ENCODE measurements at places on chromosomes 5 and 9.
A peak's percentile ranks its signal among the peaks of the same experiment; 100 is the strongest.

- no peak for DNase-seq
Observed at GRCh38 chr9:126536131-126536530, 77.6 kb upstream of the LMX1B start.

GRCh38 chr9:113556877-113557593, 93.5 kb downstream of the RGS3 start:
- DNase-seq, result no peak

GRCh38 chr9:111940697-111941096, 44.1 kb downstream of the UGCG start:
- no peak for DNase-seq

GRCh38 chr5:57004800-57005199, 52.9 kb upstream of the MIER3 start:
- DNase-seq, result no peak

- no peak for DNase-seq
Observed at GRCh38 chr5:132896685-132897084, 23.2 kb downstream of the LEAP2 start.

DNA sequence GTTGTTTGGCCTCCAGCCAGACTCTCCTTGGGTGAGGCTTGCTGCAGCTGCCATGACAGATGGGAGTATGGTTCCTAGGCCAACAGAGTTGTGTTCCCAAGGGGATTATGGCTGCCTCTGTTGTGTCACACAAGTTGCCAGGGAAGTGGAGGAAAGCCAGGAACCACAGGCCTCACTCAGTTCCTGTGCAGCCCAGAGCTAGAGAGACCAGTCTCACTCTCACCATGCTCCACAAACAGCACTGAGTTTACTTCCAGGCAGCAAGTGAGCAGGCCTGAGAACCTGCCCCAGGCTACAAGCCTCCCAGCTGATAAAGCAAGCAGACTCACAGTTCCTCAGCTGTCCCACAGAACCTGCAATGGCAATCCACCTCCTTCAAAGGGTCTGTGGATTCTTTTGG, 273.6 kb upstream of the TAS2R1 start:
- no peak for DNase-seq

DNA sequence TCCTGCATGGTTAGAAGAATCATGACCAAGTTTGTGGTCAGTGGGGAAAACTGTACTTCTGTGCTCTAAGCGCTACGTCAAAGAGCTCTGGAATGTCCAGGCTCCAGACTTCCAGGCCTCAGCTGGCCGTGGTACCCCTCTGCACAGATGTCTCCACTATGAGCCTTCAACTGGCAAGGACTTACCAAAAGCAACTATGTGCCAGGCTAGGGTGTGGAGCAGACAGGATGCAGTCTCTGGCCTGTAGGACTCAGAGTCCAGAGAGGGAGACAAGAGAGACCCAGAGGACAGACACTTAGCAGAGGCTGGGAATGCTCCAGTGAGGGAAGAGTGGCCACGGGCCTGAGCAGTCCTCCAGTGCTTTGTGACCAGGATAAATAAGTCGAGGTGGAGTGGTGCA, 31.0 kb upstream of the TCF7 start:
- DNase-seq, result no peak

GRCh38 chr5:137462265-137462590, 36.9 kb downstream of the SPOCK1 start:
- DNase-seq, result no peak

- no peak for DNase-seq
Observed at GRCh38 chr9:129352146-129352865, 174.2 kb upstream of the IER5L start.

DNA sequence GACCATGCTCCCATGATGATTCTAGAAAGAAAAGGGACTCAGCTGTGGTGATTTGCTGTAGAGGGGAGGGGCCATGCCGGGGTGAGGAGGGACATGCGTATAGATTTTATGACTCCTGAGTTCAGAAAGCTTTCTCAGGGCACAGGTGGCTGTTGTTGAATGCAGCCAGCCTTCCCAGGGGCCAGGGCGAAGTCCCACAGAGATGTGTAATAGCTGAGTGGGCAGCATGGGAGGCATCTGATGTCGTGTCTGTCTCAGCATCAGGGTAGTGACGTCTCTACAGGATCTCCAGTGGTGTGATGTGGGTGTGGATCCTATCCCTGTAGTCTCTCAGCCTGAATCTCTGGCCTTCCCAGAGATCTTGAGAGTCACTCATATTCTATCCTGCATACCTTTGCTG, 7.8 kb upstream of the BOD1 start:
- no peak for DNase-seq

GRCh38 chr5:176676361-176676824, 29.1 kb downstream of the TSPAN17 start:
- no peak for DNase-seq

DNA sequence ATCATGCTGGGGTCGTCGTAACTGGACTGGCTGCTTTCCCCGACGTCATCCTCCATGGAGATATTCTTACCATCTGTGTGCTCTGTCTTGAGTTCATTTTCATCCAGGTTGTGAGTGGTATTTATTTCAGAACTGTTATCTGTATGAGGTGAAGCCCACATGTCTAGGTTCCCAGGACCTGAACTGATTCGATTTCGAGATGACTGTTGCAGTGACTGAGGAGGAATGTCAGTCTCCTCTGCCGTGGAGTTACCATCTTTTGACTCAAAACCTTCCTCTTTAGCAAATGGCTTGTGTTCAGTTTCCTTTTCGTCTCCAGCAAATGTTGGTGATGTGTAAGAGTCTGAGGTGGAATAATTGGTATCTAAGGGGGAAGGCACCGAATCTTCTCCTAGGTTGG, 55.2 kb upstream of the PCA3 start:
- no peak for DNase-seq

GRCh38 chr5:78295035-78295961, 800 bp upstream of the AP3B1 start:
- peak; percentile 37 for DNase-seq

GRCh38 chr5:36575361-36575781, 31.0 kb upstream of the SLC1A3 start:
- no peak for DNase-seq

DNA sequence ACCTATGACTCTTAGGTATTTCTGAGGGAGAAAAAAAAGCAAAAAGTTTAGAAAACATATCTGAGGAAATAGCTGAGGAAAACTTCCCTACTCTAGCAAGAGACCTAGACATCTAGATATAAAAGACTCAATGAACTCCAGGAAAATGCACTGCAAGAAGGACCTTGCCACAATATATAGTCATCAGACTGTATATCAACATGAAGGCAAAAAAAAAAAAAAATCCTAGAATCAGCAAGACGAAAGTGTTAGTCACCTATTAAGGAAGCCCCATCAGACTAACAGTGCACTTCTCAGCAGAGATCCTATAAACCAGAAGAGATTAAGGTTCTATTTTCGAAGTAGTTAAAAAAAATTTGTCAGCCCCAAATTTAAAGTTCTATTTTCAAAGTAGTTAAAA, 166.2 kb downstream of the TMEM38B start:
- DNase-seq, result no peak

DNA sequence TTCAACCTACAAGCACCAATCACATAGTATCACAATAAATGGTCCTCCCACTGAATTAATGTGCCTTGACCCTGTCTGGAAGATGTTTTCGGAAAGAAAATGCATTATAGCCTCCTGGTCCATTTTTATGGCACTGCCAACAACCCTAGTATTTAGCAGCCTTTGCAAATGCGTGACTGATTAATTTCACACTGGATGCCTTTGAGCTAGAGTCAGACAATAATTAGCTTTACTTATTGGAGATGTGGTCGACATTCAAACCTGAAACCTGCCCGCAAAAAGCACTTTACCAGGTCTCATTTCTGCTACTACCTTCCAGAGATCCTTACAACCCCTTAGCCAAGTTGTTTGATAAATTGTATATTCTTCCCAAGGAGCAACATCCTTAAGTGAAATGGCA, 119.3 kb upstream of the DPYSL3 start:
- no peak for DNase-seq

DNA sequence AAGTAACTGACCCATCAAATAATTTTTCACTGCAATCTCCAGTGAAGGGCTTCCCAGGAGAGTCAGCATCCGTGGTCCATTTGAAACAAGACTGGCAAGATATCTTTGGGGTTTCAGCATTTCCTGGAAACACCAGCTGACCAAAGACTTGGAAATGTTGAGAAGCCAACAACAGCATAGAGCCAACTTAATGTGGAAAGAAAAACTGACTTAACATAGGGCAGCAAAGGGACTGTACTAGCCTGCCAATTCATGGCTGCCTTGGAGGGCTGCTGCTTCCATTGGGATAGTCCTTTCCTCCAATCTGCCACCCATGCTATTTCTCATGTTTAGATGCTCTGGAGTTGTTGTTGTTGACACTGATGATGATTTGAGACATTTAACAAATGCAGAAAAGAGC, 76.5 kb upstream of the SPDL1 start:
- DNase-seq, result no peak

DNA sequence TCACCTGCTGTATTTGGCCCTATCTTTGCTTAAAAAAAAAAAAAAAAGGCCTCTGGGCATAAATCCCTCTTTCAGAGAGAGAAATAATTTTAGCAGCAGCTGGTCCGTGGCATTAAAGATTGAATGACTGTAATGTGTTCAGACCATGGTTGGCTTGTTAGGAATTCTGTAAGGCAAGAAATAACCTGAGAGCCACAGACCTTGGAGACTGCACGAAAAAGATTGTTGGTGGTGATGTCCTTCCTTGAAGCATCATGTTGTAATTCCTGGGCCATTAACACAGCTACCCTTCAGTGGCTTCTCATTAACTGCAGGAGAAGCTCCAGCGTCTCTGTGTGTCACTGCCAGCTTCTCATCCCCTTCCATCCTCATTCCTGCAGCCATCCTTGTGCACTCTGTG, 79.0 kb downstream of the SGCD start:
- DNase-seq, result no peak

DNA sequence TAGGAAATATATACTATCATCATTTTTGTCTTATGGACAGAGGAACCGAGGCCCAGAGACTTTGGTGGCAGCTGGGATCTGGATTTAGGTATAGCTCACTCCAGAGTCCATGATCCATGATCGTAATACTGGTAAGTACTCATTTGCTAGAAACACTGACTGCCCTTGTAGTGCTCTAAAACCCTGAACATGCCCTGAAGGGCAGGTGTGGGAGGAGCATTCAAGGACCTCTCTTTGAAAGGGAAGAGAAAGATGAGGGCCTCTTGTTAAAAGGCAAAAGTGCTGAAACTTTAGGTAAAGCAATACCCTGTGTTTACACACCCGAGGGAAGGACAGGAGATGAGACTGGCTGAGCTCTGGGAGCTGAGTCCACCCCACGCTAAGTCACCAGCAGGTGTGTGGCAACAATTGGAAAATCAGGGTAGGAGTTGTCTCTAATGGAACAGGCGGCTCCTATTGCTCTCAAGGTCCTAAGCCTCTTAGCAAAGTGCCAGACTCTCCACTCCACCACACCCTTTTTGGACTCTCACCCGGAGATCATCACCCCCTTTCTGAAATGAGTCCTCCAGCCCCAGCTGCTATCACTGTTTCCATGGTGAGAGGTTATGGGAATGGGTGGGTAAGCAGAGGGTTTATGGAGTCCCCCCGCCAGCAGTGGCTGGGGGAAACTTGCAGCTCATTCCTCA, 34.8 kb downstream of the TRPC7 start:
- DNase-seq, result no peak

- DNase-seq, result no peak
Observed at GRCh38 chr5:178121391-178122276, 8.3 kb downstream of the N4BP3 start.

- no peak for DNase-seq
Observed at GRCh38 chr5:90558344-90559192, at the start of gene ADGRV1. ADGRV1 (plus strand) TSS chr5:90558797; CDS start chr5:90558896, 99 bp downstream.

DNA sequence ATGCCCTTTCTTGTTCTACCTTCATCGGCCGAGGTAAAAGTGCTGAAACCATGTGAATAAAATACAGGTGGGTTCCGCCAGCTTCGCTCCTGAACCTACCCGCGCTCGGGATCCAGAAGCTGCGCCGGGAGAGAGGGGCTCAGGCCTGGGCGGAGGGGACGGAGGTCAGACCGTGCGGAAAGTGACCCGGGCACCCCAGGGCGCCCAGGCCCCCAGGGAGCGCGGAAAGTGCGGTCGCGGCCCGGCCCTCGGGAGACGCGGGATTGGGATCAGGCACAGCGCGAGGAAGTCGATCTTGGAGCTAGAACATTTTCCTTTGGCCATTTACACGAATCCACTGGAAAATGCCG, 329 bp downstream of the SYK start:
- no peak for DNase-seq

DNA sequence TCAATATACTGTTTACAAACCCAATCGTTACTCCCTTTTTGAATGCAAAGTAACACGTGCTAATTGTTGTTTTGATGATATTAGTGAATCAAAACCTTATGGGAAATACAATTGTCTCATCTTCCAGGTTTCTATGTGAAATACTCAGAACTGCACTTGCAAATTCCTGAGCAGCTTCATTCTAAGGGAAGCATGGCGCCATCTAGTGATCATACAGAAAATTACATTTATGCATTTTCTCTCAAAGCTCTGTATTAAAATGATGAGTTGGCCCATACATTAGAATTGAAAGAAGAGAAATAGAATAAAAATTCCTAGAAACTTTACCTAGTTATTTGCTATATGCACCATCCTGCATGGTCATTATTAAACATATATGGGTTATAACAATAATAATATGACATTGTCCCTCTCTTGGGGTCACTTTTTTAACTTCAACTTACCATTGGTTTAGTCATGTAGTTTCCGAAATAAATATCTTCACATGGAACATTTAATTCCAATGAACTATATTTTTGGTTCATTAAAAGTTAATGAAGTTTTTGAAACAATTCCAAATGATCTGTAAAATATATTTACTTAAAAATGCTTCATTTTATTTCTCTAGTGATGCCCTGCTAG, 220.0 kb downstream of the PDE4D start:
- DNase-seq, result no peak

DNA sequence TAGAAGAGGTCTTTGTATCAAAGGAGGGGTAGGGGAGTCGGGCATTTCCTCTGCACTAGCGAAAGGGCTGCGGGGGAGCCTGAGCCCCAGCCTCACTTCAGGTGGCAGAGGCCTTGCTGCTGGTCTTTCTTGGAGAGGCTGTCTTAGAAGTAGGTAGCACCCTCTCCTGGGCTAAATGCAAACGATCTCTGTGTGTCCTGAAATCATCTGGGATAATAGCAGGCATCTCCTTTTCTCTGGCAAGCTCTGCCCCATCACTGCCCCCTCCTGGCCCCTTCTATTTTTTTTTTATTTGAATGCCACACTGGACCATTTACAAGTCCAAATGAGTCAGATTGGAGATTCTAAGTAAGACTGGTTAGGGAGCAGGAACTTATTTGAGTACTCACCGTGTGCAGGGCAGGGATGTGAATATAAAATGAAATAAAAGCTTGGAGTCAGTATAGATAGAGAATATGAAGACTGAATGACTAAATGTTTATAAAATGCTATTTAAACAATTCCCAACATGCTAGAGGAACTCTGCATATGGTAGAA, 137.1 kb downstream of the FGF1 start:
- DNase-seq, result no peak

GRCh38 chr9:75927356-75927755, 36.9 kb downstream of the PCSK5 start:
- no peak for DNase-seq

All from T-helper 22 cell (primary cell).